AG09319 (cell line): ENCODE measurements at places on chromosomes 5 and 9.

GRCh38 chr5:95057615-95058014 lies 227.3 kb downstream of the MCTP1 start:
- no peak for DNase-seq

DNA sequence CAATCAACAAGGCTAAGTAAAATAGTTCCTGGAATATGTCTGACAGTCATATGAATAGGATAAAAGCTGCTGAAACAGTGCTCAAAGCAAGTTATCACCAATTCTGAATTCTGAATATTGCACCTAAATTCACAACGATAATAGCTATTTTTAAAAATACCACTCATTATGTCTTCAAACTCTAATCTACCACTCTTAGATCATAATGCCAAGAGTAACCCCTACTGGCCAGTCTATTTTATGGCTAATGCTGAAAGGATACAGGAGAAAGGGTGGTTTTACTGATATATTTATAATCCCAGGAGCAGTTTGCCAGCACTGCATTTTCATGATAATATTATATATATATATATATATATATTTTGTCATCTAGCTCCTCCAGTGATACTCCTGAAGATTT lies 232.8 kb downstream of the PDE4D start:
- no peak for DNase-seq

DNA sequence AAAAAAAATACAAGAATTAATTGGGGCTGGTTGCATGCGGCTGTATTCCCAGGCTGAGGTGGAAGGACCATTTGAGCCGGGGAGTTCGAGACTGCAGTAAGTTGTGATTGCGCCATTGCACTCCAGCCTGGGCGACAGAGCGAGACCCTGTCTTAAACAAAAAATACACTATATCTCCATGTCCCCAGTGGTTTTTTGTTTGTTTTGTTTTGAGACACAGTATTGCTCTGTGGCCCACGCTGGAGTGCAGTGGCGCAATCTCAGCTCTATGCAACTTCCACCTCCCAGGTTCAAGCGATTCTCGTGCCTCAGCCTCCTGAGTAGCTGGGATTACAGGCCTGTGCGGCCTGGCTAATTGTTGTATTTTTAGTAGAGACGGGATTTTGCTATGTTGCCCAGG lies 1.2 kb downstream of the COQ4 start:
- no peak for DNase-seq

DNA sequence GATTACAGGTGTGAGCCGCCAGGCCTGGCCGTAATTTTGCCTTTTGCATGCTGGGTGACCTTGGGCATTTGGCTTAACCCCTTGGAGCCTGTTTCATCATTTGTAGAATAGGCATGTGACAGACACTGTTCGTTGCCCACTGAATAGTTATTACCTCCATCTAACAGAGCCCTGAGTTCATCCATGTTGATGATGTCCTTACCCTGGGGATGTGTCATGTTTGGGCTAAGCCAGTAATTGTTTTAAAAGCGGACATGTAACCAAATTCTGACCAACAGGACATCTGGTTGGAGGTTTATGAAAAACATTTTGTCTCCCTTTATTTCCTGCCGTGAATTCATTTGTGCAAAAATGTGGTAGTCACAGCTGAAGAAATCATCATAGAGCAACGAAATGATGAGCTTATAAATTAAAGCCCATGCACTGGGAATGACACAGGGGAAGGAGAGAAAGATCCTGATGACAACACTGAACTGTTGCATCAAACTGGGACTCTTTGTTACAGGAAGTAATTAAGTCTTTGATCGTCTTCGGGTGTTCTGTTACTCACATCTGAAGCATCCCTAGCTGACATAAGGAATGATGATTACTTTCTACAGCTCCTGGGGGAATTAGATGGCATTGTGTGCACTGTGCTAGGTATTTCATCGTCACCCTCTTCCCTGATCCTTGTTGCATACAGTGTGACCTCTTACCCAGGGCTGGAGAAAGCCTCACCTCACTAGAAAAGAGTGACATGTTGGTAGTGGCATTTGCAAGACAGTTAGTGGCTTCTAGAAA lies 117.8 kb downstream of the FGF18 start:
- no peak for DNase-seq

- DNase-seq = no peak
Measured at GRCh38 chr5:66789434-66789833, 193.2 kb downstream of the MAST4 start.

- no peak for DNase-seq
Measured at GRCh38 chr5:171157276-171157675, 151.8 kb upstream of the TLX3 start.
